Dorsolateral prefrontal cortex (tissue), 122 donors: ENCODE measurements at places on chromosomes 5 and 9. TPM values are rescaled to one million over a fixed set of nuclear protein-coding genes. Genes with fewer than 3 reads are reported as not detected.

Gene BTNL8
- 0.54 TPM for total RNA-seq

Gene TMEM267
- total RNA-seq: 13.5 TPM

Gene TMEM232
- 21.8 TPM for total RNA-seq

Gene MAMDC4
- total RNA-seq: 6.5 TPM

Gene ZNF169
- total RNA-seq: 16.9 TPM

Gene SHB
- total RNA-seq: 24.6 TPM

Gene ADAMTS2
- total RNA-seq: 13.5 TPM

Gene GARIN3
- total RNA-seq: not detected

Gene CARTPT
- total RNA-seq: 114 TPM
